ENCODE measurements at places on chromosomes 7 and 10. TPM values are rescaled to one million over a fixed set of nuclear protein-coding genes. Genes with fewer than 3 reads are reported as not detected.

DNA sequence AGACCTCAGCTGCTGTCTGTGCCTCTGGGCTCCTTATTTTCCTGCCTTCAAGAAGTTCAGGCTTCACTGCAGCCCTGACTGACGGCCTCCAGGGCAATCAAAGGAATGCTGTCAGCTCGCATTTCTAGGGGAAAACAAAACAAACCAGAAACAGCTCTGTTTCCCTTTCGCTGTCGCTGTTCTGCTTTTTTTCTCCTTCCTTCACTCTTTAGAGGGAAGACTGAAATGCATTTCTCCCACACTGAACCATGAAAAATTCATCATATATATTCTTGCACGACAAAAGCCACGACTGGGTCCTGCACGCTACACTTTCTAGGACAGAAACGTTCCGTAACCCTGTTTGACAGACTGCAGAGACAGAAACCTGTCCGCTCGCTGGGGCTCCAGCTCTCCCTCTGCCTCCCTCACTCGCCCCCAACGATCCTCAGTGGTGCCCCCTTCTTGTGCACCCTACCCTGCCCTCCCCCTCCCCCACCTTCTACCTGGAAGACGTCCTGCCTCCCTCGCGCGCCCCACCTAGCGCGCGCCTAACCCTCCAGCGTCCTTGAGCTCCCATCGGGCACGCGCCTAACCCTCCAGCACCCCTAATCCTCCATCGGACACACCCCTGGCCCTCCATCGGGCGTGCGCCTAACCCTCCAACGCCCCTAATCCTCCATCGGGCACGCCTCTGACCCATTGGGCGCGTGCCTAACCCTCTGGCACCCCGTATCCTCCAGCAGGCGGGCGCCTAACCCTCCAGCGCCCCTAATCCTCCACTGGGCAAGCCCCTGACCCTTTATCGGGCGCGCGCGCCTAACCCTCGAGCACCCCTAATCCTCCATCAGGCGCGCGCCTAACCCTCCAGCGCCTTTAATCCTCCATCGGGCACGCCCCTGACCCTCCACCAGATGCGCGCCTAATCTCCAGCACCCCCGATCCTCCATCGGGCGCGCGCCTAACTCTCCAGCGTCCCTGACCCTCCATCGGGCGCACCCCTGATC is 37.1 kb downstream of the SVOPL start:
- peak overlapping the region; percentile 17 for H3K4me3 ChIP-seq
- no peaks in the 10 kb centered on the region for H3K27me3 ChIP-seq
- H3K36me3 ChIP-seq: no peaks in the 10 kb centered on the region
- no peak for DNase-seq
- no peak overlapping the region for H3K27ac ChIP-seq

GRCh38 chr10:110414548-110415309 is 83.0 kb upstream of the DUSP5 start:
- no peaks in the 10 kb centered on the region for H3K36me3 ChIP-seq
- no peaks in the 10 kb centered on the region for H3K27me3 ChIP-seq
- no peak overlapping the region for H3K27ac ChIP-seq
- DNase-seq: no peak

- no peak overlapping the region for H3K4me3 ChIP-seq
- no peaks in the 10 kb centered on the region for H3K36me3 ChIP-seq
- H3K27ac ChIP-seq: no peak overlapping the region
- H3K27me3 ChIP-seq: no peaks in the 10 kb centered on the region
- H3K4me1 ChIP-seq: peaks cover 6% of the 10 kb centered on the region
Measured at GRCh38 chr7:42687211-42688055, 224.4 kb downstream of the C7orf25 start.

GRCh38 chr7:3605222-3605621 is 304.2 kb downstream of the SDK1 start:
- no peaks in the 10 kb centered on the region for H3K36me3 ChIP-seq
- no peak overlapping the region for H3K4me3 ChIP-seq
- H3K27ac ChIP-seq: no peak overlapping the region

GRCh38 chr10:109114579-109114978 is 808.7 kb downstream of the XPNPEP1 start:
- H3K36me3 ChIP-seq: no peaks in the 10 kb centered on the region
- no peak for DNase-seq
- no peaks in the 10 kb centered on the region for H3K27me3 ChIP-seq
- no peaks in the 10 kb centered on the region for H3K4me1 ChIP-seq

DNA sequence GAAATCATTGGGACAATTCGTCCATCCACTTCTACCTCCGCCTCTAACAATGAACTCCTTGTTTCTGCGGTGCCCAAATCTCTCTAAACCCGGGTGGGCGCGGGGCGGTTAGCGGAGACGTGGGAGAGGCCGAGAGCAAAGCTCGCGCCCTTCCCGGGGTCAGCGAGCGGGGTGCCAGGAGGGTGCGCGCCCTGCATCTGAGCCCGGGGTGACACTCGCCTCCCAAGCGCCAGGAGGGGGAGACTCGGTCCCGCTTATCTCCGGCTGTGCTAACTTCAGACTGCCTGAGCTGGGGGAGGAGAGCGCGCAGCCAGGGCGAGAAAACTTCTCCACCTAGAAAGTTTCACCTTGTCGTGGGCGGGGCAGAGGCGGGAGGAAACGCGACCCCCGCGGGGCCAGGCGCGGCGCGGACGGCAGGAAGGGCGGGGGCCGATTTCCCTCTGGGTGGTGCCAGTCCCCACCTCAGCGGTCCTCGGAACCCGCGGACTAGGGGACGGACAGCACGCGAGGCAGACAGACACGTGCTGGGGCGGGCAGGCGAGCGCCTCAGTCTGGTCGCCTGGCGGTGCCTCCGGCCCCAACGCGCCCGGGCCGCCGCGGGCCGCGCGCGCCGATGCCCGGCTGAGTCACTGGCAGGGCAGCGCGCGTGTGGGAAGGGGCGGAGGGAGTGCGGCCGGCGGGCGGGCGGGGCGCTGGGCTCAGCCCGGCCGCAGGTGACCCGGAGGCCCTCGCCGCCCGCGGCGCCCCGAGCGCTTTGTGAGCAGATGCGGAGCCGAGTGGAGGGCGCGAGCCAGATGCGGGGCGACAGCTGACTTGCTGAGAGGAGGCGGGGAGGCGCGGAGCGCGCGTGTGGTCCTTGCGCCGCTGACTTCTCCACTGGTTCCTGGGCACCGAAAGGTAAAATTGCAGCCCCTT is at the start of gene MET:
MET (plus strand) TSS at position 516 of the 915 bp plus-strand sequence. CDS start 26,889 bp downstream, outside the sequence.
- no peaks in the 10 kb centered on the region for H3K27me3 ChIP-seq
- H3K4me3 ChIP-seq: peak within 1 kb of the TSS; percentile 26
- no peaks in the 10 kb centered on the region for H3K36me3 ChIP-seq

- H3K27ac ChIP-seq: no peak overlapping the region
- no peak for DNase-seq
- H3K4me3 ChIP-seq: no peak overlapping the region
- no peaks in the 10 kb centered on the region for H3K27me3 ChIP-seq
Measured at GRCh38 chr10:12689893-12690292, 311.6 kb downstream of the CCDC3 start.

GRCh38 chr7:36692456-36692855 is 31.8 kb downstream of the AOAH start:
- no peak overlapping the region for H3K27ac ChIP-seq
- no peaks in the 10 kb centered on the region for H3K36me3 ChIP-seq
- H3K27me3 ChIP-seq: no peaks in the 10 kb centered on the region
- H3K4me1 ChIP-seq: no peaks in the 10 kb centered on the region
- no peak overlapping the region for H3K4me3 ChIP-seq

DNA sequence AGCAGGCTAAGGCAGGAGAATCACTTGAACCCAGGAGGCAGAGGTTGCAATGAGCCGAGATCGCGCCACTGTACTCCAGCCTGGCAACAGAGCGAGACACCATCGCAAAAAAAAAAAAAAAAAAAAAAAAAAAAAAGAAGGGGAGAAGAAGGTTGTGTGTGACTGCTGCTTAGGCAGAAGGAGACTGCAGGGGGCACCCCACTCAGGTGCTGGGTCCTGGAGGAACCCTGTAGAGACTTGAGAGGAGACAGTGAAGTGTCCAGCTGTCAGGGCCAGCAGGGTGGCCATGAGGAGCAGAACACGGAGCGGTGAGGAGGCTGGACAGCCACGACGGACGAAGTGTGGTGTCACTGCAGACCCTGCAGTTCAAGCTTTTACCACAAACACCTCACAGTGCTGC is 99.0 kb upstream of the NMT2 start:
- no peak for DNase-seq
- H3K4me1 ChIP-seq: no peaks in the 10 kb centered on the region
- H3K27me3 ChIP-seq: no peaks in the 10 kb centered on the region
- no peak overlapping the region for H3K27ac ChIP-seq
- no peaks in the 10 kb centered on the region for H3K36me3 ChIP-seq
- H3K4me3 ChIP-seq: no peak overlapping the region

- no peak overlapping the region for H3K4me3 ChIP-seq
- no peaks in the 10 kb centered on the region for H3K4me1 ChIP-seq
- H3K27ac ChIP-seq: no peak overlapping the region
- peaks cover 4% of the 10 kb centered on the region for H3K27me3 ChIP-seq
- no peaks in the 10 kb centered on the region for H3K36me3 ChIP-seq
Measured at GRCh38 chr7:157684157-157684908, 347.5 kb downstream of the DNAJB6 start.

DNA sequence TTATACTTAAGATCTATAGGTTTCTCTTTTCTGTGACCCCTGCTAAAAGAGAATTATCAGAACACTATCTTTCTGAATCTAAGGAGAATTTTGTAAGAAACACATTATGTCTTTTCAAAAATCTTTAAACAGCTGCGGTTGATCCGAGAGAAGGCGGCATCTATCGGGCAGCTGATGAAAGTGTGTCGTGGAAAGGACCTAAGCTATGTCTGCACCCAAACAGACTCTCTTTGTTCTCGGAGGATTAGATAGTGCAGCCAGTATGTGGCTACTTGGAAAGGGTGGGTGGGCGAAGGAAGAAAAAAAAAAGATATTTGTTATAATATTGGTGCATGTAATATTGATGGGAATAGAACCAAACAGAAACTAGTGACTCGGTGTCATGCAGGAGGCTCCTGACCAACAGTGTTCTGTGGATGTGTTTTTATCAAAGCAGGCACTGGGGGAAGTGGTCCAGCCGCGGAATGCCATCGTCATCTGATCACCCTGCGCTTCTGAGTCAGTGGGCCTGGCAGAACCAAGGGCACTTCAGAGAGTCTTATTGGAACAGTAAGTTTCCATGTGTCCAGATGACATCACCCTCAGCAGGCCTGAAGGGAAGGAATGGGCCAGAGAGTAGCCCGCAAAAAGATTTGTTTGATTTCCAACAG is 509.7 kb upstream of the AKR1E2 start:
- H3K4me1 ChIP-seq: no peaks in the 10 kb centered on the region
- H3K27me3 ChIP-seq: no peaks in the 10 kb centered on the region
- H3K4me3 ChIP-seq: no peak overlapping the region
- no peak overlapping the region for H3K27ac ChIP-seq
- no peak for DNase-seq
- no peaks in the 10 kb centered on the region for H3K36me3 ChIP-seq

- H3K4me3 ChIP-seq: no peak overlapping the region
- no peaks in the 10 kb centered on the region for H3K27me3 ChIP-seq
- no peak for DNase-seq
- no peak overlapping the region for H3K27ac ChIP-seq
- no peaks in the 10 kb centered on the region for H3K36me3 ChIP-seq
Measured at GRCh38 chr7:158885624-158886023, 29.3 kb downstream of the DYNC2I1 start.

GRCh38 chr7:3942816-3943745 is 642.0 kb downstream of the SDK1 start:
- H3K27me3 ChIP-seq: no peaks in the 10 kb centered on the region
- H3K27ac ChIP-seq: no peak overlapping the region
- DNase-seq: no peak
- no peak overlapping the region for H3K4me3 ChIP-seq

DNA sequence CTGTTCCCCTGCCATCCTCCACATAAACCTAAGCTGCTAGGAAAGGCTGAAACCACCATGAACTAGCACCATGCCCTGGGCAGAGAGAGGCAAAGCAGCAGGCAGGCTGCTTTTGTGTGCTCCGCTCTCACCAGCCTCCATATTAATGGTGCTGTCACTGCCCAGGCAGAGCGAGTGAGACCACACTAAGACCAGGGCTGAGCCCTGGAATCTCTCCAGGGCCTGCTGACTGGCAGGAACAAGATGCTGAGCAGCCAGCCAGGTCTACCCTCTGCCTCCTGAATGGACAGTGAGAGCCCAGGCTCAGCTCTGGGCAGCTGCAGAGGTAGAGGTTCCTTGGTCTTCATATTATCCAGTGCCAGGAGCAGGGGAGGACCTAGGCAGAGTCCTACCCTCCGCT is 1.6 kb upstream of the CRHR2 start:
- no peak overlapping the region for H3K4me3 ChIP-seq
- DNase-seq: no peak
- H3K4me1 ChIP-seq: no peaks in the 10 kb centered on the region
- no peaks in the 10 kb centered on the region for H3K27me3 ChIP-seq
- H3K27ac ChIP-seq: no peak overlapping the region

GRCh38 chr10:101123815-101124617 is 7.1 kb upstream of the TLX1 start:
- H3K36me3 ChIP-seq: no peaks in the 10 kb centered on the region
- H3K4me3 ChIP-seq: no peak overlapping the region
- H3K4me1 ChIP-seq: peaks cover 6% of the 10 kb centered on the region
- DNase-seq: no peak

- H3K4me1 ChIP-seq: no peaks in the 10 kb centered on the region
- H3K27me3 ChIP-seq: no peaks in the 10 kb centered on the region
- DNase-seq: no peak
- H3K27ac ChIP-seq: no peak overlapping the region
- no peaks in the 10 kb centered on the region for H3K36me3 ChIP-seq
Measured at GRCh38 chr7:132518102-132518838, 58.0 kb downstream of the PLXNA4 start.

DNA sequence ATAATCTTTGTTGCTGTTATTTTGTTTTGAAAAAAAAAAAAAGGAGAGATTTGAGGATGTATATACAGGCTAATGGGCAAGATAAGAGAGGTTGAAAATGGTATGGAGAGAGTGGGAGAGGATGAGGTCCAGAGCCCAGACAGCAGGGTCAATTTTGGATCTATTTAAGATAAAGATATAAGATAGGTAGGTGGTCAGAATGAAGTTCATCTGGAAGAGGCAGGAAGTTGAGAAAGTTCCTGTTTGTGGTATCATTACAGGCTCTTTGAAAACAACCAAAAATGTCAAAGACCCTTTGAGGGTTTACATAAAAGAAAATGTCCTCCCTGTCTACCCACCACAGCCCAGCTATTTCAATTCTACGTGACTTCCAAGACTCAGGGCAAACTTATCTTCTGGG is 7.5 kb downstream of the CEP41 start:
- peaks cover 4% of the 10 kb centered on the region for H3K4me1 ChIP-seq
- no peak for DNase-seq
- no peaks in the 10 kb centered on the region for H3K36me3 ChIP-seq
- no peak overlapping the region for H3K27ac ChIP-seq
- H3K4me3 ChIP-seq: no peak overlapping the region

The TFEC gene
- total RNA-seq: 0.59 TPM

The GCK gene
- total RNA-seq: 1.8 TPM

The AKR1C3 gene
- total RNA-seq: 35.6 TPM

The CUTC gene
- total RNA-seq: 26.6 TPM

The SLC16A9 gene
- 13.5 TPM for total RNA-seq
